ENCODE measurements at places on chromosomes 13 and 19. TPM values are rescaled to one million over a fixed set of nuclear protein-coding genes. Genes with fewer than 3 reads are reported as not detected.

The TUBB4A gene
- total RNA-seq, result not detected

The MYO16 gene
- total RNA-seq, result not detected

The RDH8 gene
- not detected for total RNA-seq

GRCh38 chr13:32381539-32381938 lies 46.4 kb downstream of the N4BP2L1 start:
- DNase-seq, result no peak

DNA sequence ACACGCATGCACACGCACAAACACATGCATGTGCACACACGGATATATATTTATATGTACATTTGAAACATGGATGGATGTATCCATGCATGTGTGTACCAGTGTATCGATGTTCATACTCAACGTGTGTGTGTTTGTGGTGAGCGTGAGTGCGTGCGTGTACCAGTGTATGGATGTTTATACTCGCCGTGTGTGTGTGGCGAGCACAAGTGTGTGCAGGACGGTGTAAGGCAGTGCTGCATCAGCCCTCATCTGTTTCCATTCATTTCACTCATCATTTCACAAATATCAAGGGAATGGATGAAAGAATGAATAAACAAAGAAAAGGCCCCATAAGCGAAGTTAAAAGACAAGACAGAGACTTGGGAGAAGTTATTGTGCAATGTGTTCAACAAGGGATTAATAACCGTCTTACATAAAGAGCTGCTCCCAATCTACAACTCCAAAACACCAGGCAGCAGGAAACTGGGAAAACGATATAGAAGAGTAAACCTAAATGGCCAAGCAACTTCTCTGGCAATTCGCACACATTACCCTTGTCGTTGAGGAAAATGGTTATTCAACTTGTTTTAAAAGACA lies 21.7 kb upstream of the MIER2 start:
- DNase-seq, result no peak

- no peak for DNase-seq
Observed at GRCh38 chr13:105232439-105232838, 1303.0 kb downstream of the EFNB2 start.

Data from thoracic aorta (tissue), 2 donors.